ENCODE measurements at places on chromosomes 4 and X. TPM values are rescaled to one million over a fixed set of nuclear protein-coding genes. Genes with fewer than 3 reads are reported as not detected.

PNMA6A gene
- total RNA-seq, result 1.1 TPM

SFRP2 gene
- total RNA-seq, result not detected

PIR gene
- 93.8 TPM for total RNA-seq

LINC00632 gene
- total RNA-seq, result 0.40 TPM

CNGA2 gene
- not detected for total RNA-seq

PPID gene
- 15.9 TPM for total RNA-seq

NLRP2B gene
- under 0.01 TPM for total RNA-seq

AWAT2 gene
- total RNA-seq, result 0.20 TPM

MAGEA11 gene
- total RNA-seq, result under 0.01 TPM

MAGEA10 gene
- total RNA-seq, result not detected

RENBP gene
- 35.9 TPM for total RNA-seq

LRIT3 gene
- total RNA-seq, result not detected

GYPA gene
- not detected for total RNA-seq

SLAIN2 gene
- 18.5 TPM for total RNA-seq

ARHGAP6 gene
- total RNA-seq, result 0.22 TPM

FGG gene
- total RNA-seq, result not detected

GAGE1 gene
- total RNA-seq, result not detected

SPANXA2 gene
- not detected for total RNA-seq

RHOH gene
- 0.22 TPM for total RNA-seq

PDLIM3 gene
- total RNA-seq, result 58.5 TPM

EMCN gene
- 41.8 TPM for total RNA-seq

Data from lung microvascular endothelial cell (primary cell).